ENCODE measurements at places on chromosomes 1 and 21.
A peak's percentile ranks its signal among the peaks of the same experiment; 100 is the strongest.

DNA sequence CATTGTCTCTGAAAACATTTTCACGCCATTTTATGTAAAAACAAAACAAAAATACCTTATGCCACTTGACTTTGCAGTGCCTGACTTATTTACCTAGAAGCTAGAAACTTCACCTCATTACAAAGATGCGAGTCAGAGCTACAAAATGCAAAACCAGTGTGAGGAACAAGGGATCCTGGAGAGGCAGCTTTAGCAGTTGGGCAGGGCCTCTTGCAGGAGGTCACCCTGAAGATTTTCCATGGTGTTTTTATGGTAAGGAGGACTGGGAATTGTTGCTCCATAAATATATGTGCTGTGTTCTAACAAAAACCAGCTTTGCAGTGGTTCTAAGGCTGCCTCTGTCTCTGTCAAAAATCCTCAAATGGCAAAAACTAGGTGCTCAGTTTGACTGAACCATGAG, 36.4 kb upstream of the TARBP1 start:
- no peak for DNase-seq

GRCh38 chr1:24704411-24705259, 40.6 kb upstream of the CLIC4 start:
- DNase-seq = no peak

GRCh38 chr1:11700601-11701467, 9.3 kb downstream of the DRAXIN start:
- DNase-seq = no peak

DNA sequence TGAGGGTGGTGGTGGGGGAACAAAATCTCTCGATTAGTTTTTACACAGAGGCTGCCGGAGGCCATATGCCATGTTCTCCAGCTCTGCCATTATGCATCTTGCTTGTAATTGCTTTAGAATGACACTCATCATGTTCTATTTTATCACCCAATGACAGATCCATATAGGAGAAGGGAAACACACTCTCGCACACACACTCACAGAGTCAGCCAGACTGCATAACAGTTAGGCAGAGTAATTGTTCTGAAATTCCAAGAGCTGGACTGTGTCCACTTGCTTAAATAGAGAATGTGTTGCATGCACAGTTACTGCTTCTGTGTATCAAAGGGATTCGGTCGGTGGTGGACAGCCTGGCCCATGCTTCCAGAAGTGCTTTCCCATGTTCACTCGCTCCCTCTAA, 30.6 kb downstream of the KCND3 start:
- DNase-seq = no peak

DNA sequence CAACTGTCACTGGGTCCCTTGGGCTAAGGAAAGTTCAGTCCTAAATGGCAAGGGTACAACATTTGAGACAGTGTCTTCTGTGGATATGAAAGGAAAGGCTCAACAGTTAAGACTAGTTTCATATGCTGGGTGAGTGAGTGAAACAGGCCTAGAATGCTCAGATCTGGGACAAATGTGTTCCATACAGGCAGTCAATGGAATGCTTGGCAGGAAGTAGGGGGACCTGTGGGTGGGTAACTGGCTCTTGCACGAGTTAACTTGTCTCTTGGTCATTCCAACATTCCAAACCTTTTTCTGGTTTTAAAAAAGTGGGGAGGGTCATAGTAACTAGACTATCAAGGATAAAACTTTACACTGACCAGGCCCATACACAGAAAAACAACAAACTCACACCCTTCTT, 17.8 kb upstream of the ADAM30 start:
- no peak for DNase-seq

- DNase-seq = no peak
Measured at GRCh38 chr1:164783778-164784555, 225.0 kb downstream of the PBX1 start.

DNA sequence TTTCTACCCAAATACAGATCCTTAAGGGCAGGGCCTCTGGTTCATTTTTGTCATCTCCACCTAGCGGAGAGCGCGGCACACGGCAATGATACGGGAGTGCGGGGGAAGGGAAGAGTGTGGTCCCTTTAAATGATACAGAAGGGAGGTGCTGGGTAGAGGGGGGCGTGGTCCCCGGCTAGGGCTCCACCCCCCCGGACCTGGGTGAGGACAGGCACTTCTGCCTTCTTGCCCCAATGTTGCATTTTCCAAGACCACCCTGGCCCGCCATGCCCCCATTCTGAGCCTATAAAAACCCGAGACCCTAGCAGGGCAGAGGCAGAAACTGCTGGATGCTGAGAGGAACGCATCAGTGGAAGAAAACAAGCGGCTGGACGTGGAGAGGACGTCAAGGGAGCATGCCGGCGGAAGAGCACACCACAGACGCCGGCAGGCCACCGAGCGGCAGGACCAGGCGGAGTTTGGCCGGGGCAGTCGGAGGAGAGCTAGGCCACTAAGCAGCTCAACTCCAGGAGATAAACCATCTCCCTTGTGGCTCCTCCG, 30.0 kb downstream of the LRRC3 start:
- DNase-seq = no peak

DNA sequence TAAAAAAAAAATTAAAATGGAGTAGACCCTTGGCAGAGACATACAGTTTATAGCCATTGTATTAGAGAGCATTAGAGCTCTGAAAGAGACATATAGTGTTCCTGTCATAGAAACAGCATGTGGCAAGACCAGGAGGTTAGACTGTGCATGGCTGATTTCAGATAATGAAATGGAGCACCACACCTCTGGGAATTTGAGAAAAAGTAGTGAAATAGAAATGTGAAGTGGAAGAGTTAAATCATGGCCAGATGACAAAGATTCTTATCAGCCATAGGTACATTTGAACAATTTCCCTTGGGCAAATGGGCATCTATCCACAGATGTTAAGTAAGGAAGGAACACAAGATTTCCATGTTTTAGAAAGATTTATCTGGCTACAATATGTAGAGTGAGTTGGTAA, 1083.1 kb downstream of the PLA2G4A start:
- DNase-seq = no peak

DNA sequence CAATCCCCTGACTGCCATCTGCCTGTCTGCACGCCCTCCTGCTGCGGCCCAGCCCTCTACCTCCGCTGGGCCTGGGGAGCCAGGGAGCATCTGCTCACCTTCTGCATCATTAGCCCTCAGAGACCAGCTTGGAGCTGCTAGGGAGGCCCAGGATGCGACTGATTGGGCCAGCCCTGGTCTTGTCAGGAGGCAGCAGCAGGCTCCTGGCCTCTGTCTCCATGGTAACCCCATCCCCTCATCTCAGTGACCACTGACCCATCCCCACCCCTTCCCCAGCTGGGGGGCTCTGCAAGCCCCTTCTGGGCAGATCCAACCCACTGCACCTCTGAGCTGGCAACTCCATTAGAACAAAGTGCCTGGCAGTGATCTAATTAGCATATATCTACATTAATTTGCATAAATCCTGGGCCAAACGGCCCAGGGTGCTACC, 37.7 kb downstream of the NKAIN1 start:
- no peak for DNase-seq

DNA sequence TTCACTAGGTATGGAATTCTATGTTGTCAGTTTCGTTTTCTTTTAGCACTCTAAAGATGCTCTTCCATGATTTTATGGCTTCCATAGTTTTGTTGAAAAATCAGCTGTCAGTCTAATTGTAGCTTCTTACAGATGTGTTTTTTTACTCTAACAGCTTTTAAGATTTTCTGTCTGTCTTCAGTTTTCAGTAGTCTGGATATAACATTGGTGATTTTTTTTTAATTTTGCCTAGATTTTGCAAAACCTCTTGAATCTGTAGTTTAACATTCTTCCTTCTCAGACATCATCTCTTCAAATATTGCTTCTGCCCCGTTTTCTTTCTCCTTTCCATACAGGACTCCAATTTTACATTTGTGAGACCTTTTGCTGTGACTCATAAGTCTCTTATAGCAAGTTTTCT, 17.9 kb upstream of the DYRK1A start:
- DNase-seq = no peak

DNA sequence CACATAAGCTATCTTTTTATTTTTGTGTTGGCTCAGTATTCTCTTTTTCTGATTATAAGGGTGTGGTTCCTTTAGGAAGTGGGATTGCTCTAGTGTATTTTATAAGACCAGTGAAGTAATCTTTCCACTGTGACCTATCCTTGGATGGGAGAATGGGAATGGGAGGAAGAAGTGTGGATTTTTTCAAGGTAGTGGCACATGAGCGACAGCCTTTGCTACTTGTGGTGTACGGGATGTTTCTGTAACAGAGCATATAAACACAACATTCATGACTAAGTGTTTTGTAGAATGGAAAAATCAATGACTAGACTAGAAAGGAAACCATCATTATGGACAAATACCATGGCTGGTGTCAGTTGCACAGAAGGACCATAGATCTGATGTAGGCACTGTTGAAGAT, 209.6 kb downstream of the GIPC2 start:
- DNase-seq = no peak

GRCh38 chr1:32066489-32066873, 6.3 kb upstream of the TMEM39B start:
- peak; percentile 21 for DNase-seq

DNA sequence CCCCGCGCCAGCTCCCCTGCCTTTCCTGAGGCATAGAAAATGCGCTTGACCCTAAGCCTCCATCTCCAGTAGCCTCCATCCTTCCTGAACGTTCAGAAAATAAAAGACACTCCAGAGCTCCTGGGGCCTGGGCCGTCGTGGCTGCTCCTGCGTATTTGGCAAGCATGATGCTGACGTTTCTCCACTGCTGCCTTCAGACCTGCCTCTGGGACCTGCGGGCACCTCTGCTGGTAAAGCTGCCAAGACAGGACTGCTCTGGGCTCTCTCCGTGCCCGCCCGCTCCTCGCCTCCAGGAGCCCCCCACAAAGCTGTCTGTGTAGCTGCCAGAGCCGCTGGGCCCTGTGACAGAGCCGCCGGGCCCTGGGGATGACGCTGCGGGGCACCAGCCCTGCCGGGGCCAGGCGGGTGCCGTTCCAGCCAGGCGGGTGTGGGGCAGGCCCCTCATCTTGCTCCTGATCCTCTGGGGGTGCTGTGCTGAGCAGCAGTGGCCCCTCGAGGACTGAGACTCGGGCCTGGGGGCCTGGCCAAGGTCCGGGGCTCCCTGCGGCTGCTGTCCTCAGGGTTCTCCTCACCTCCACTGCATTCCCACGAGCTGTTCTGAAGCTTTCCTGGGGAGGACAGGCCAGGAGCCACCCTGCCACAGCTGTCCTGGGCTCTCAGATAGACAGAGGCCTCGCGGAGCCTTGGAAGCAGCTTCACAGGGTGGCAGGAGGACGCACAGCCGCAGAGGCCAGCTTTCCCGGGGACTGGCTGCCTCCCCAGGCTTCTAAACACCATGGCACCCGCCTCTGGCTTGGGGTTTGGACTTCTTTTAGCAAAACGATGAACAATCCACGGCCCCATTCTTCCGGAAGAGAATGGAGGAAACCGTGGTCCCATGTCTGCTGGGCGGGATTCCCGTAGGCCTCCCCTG, 48.1 kb downstream of the MORN1 start:
- DNase-seq = no peak

GRCh38 chr21:29233256-29233546, 65.5 kb upstream of the BACH1 start:
- DNase-seq = no peak

DNA sequence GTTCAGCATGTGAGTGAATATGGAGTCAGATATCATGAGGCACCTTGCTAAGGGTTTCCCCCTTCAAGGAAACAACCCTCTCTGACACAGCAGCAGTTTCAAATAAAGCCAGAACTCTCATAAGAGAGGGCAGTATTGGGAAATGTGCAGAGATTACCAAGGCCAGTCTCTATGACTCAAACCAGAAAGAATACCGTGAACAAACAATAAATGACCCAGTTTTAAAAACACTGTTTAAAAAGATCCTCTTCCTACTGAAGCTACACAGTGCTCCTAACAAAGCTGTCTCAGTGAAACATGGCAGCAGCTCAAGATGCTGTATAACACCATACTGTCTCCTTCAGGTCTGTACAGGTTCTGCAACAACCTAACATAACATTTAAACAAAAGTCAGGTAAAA, 102.6 kb downstream of the KIAA0319L start:
- no peak for DNase-seq

DNA sequence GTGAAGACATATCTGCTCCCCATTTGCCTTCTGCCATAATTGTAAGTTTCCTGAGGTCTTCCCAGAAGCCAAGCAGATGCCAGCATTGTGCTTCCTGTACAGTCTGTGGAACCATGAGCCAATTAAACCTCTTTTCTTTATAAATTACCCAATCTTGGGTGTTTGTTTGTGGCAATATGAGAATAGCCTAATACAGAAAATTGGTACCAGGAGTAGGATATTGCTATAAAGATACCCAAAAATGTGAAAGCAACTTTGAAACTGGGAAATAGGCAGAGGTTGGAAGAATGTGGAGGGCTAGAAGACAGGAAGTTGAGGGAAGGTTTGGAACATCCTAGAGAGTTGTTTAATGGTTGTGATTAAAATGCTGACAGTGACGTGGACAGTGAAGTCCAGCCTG, 90.8 kb downstream of the HHIPL2 start:
- DNase-seq = no peak

DNA sequence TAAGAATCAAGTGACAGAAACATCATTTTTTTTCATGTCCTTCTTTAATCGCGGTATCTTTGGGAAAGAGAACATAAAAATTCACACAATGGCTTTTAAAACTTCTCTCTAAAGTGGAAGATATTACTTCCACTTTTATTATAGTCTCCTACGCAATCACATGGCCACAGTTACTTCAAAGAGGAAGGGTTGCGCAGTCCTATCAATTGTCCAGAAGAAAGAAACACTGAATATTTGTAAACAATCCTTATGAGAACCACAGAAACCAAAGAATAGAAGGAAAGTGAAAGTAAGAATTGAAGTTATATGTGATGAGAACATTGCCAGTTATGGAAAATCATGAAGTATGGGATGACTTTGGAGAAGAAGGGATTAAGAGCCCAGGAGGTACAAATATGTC, 32.6 kb downstream of the CFH start:
- DNase-seq = no peak

DNA sequence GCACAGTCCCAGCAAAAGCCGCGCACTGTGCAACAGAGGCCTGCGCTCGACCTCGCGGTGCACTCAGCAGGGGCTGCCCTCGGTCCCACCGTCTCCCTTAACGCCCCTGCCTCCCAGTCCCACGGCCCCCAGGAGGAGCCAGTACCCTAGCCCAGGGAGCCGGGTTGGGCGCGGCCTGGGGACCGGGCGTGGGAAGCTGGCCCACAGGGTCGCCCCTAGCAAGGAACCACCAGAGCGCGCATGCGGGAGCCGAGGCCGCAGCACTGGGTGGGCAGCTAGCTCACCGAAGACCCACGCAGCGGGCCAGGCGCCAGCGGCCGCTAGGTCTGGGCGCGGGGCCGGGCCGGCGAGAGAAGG, 21.6 kb upstream of the ZNF678 start:
- DNase-seq = no peak

GRCh38 chr21:45123440-45123839, 49.1 kb downstream of the ADARB1 start:
- no peak for DNase-seq

DNA sequence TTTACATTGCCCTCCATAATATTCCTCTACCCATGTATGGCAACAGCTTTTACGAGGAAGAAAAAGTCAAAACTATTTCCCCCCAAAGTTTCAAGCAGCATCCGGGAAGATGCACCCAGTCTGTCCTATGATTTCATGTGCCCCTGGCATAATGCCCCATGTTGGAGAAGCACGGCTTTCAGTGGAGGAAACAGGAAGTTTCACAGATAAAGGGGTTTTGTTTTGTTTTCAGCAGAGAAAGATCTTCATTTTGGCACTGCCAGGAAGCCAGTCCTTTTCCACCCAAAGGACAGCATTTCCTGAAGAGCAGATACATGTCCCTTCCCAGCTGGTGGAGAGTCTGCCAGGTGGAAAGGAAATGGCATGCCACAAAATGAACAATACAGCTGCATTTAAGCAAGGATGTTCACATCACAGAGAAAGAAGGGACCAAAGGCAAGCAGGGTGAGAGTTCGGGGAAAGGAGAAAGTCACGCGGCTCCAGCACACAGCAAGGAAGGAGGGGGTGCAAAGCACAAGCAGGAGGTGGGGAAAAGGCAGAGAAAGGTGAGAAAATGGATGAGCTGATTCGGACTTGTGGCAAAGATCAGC, 95.3 kb upstream of the HIVEP3 start:
- DNase-seq = no peak
